ENCODE measurements at places on chromosomes 16 and 17. TPM values are rescaled to one million over a fixed set of nuclear protein-coding genes. Genes with fewer than 3 reads are reported as not detected.
A peak's percentile ranks its signal among the peaks of the same experiment; 100 is the strongest.

DNA sequence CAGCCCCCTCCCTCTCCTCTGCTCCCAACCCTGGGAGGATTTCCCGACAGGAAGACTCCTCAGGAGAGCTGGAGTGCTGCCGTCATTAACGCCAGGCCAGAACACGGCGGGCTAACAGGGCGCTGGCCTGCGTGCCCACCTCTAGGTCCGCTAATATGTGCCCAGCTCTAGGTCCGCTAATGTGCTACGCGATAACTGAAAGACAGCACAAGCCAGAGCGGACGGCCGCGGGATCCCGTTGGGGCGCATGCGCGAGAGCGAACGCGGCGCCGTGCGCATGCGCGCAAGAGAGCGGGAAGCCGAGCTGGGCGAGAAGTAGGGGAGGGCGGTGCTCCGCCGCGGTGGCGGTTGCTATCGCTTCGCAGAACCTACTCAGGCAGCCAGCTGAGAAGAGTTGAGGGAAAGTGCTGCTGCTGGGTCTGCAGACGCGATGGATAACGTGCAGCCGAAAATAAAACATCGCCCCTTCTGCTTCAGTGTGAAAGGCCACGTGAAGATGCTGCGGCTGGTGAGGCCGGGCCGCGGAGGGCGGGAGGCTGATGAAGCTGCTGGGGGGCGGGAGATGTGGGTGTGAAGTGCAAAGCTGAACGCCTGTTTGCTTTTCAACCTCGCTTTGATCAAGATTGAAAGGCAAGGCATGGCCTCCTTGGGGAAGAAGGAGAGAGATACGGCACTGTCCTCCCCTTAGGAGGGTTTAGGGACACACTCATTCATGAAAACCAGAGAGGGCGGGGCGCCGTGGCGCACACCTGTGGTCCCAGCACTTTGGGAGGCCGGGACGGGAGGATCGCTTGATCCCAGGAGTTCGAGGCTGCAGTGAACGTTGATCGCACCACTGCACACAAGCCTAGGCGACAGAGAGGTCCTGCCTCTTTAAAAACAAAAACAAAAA is at the start of gene CKLF:
Gene CKLF, plus strand, starts transcription at position 291 of the 892 bp plus-strand sequence. Its CDS starts 140 bp downstream, at position 431.
- DNase-seq, result peak; percentile 91

GRCh38 chr17:21530311-21530710 is 154.2 kb downstream of the KCNJ12 start:
- no peak for DNase-seq

- no peak for DNase-seq
Measured at GRCh38 chr16:57374067-57374534, 1.8 kb downstream of the CX3CL1 start.

GRCh38 chr17:12866244-12866643 is 76.9 kb downstream of the ARHGAP44 start:
- no peak for DNase-seq

The FMNL1 gene
- 391 TPM for total RNA-seq

GRCh38 chr16:2531371-2531695 is at the start of gene CEMP1:
TSS of gene CEMP1 (minus strand) at chr16:2531408. CDS start at chr16:2531073, 335 bp downstream.
- no peak for DNase-seq

- no peak for DNase-seq
Measured at GRCh38 chr16:8295513-8296237, 294.6 kb downstream of the TMEM114 start.

DNA sequence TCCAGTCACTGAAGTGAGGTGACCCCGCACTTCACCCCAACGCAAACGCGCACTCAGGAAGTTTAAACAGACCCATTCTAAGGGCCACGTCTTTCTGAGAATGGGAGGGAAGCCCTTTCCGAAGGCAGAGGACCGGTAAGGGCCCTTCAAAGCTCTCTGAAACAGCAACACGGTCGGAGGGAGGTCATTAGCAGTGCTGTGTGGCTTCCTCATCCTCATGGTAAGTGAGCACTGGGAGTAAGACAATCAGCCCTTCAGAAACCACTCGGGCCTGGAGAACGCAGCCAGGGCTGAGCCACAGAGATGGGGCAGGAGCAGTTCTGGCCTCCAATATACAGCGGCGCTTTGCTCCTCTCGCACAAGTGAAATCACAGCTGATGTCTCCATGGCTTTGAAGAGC is 23.7 kb downstream of the SRL start:
- no peak for DNase-seq

- DNase-seq, result no peak
Measured at GRCh38 chr16:10556236-10556635, 24.2 kb downstream of the EMP2 start.

DNA sequence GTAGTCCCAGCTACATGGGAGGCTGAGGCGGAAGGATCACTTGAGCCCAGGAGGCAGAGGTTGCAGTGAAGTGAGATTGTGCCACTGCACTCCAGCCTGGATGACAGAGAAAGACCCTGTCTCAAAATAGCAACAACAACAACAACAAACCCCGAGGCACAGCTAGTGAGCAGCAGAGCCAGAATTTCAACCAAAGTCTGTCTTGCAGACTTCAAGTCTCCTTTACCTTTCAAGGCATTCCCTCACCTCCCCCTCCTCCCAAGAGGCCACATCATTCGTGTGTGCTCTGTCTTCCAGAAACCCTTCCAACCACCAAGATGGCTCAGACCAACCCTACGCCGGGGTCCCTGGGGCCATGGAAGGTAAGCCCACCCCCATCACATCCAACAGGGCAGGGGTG is 2.2 kb downstream of the CRYBA1 start:
- no peak for DNase-seq

DNA sequence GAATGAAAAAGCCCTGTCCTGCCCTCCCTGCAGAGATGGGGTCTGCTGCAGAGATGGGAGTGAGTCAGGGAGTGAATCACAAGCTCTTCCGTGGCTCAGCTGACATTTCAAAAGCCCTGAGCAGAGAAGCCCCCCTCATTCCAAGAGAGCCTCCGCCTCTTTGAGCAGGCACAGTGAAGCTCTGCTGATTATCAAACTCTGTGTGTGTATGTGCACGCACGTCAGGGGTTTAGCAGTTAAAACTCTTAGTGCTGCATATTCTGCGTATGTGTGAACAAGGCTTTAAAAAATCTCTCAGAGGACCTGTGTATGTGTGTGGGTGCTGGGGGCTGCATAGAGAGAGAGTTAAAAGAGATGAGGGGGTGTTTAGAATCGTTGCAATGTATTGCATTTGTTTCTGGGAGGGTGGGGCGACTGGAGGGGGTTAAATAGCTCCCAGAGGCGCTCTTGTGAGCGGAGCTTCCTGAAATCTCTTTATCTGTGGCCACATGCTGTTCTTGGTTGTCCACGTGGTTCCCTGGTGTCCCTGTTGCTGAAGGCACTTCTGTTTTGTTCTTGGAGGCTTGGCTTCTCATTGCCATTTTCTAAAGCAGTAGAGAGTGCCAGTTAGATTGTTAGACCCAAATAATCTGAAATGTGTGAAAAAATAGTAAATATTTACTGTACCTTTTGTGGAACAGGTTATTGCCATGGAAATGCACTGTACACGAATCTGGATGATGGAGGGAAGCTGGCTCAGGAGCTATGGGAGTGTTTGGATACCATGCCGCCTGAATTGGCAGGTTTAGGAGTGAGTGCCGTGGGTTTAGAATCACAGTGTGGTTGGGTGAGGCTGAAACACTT is 116.6 kb downstream of the PRKCB start:
- no peak for DNase-seq
